ENCODE measurements at places on chromosomes 3 and 15. TPM values are rescaled to one million over a fixed set of nuclear protein-coding genes. Genes with fewer than 3 reads are reported as not detected.
A peak's percentile ranks its signal among the peaks of the same experiment; 100 is the strongest.

DNA sequence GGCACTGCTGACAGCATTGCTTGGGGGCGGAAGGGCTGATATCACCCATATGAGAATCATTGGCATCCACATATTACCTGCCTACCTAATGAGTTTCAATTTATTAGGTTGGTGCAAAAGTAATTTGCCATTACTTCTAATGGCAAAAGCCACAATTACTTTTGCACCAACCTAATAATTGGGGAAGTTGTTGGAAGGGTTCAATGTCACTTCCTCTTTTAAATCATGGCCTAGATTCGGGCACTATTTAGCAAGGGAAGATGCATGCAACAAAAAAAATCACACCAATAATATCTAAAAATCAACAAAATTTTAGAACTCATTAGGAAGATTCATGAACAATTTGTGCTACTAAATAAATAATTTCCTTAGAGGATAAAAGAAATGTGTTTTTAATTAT lies 56.0 kb upstream of the AGTR1 start:
- DNase-seq, result no peak

GRCh38 chr3:54033761-54034160 lies 88.6 kb upstream of the CACNA2D3 start:
- DNase-seq, result peak; percentile 18

DNA sequence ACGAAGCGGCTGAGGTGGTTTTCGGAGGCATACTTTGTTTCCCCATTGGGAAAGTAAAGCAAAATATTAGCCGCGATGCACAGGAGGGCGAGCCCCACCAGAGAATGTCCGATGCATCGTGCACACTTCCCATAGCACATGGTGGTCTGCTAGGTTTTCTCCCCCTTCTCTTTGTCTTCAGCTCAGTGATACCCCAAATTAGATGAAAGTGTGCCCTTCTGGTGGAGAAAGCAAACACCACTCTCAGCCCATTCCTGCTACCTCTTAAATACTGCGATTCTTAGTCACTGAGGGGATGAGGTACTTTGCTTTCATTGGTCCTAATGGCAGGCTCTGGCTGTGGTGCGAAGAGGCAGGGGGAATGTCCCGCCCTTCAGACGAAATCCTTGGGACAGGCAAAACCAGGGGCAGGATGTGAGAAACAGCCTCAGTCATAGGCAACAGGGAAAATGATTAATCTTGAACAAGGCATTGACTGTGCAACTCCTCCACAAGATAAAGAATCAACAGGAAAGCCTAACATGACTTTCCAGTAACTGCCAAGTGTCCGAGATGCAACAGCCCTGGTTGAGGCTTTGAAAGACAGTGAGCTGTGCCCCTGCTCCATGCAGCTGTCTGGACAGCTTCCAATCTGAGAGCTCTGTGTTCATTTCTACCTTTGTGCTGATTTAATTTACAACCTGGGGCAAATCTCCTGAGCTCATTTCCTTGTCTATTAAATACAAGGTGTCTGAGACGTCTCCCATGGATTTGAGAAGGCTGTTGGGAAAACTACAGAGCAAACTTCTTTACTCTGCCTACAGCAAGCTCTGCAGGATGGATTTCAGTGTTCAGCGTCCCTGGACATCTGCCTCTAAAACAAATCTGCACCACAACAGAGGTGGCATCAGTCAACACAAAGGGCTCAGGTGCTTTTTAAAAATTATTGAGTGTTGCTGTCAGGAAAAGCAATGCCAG lies at the start of gene TM4SF1:
TSS of gene TM4SF1 (minus strand) at position 242 of the 957 bp plus-strand sequence. CDS start at position 140, 102 bp downstream.
- DNase-seq, result peak; percentile 86

DNA sequence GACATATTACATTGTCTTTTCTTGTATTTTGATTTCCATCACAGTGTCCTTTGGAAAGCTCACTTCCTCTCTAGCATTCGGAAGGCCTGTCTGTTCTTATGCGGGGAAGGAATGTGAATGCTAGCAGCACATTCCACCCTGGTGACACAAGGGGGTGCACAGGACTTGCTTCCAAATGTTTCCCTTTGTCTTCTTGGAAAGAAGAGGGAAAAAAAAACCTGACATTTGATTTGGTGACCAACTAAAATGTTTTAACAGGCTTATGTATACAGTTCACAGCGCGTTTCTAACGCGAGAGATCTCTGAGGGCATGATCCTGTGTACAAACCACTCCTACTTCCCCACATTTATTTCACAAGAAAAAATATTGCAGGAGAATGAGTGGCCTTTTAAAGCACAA lies 107.6 kb upstream of the FXR1 start:
- no peak for DNase-seq

The TMEM207 gene
- not detected for total RNA-seq

All from breast epithelium (tissue), 4 donors.